ENCODE measurements at places on chromosomes 2 and 18. TPM values are rescaled to one million over a fixed set of nuclear protein-coding genes. Genes with fewer than 3 reads are reported as not detected.

The TMEM163 gene
- 0.14 TPM for total RNA-seq

The FSIP2 gene
- total RNA-seq: 1.9 TPM

The COL4A4 gene
- total RNA-seq: 0.67 TPM

The C2orf80 gene
- total RNA-seq: not detected

The ESPNL gene
- total RNA-seq: 1.5 TPM

The SGPP2 gene
- total RNA-seq: not detected

The MEP1B gene
- total RNA-seq: not detected

The EPB41L5 gene
- total RNA-seq: 35.4 TPM

- DNase-seq: no peak
Observed at GRCh38 chr2:61277756-61278155, 115.8 kb downstream of the C2orf74 start.

- DNase-seq: no peak
Observed at GRCh38 chr2:25617948-25618646, 55.3 kb downstream of the DTNB start.

DNA sequence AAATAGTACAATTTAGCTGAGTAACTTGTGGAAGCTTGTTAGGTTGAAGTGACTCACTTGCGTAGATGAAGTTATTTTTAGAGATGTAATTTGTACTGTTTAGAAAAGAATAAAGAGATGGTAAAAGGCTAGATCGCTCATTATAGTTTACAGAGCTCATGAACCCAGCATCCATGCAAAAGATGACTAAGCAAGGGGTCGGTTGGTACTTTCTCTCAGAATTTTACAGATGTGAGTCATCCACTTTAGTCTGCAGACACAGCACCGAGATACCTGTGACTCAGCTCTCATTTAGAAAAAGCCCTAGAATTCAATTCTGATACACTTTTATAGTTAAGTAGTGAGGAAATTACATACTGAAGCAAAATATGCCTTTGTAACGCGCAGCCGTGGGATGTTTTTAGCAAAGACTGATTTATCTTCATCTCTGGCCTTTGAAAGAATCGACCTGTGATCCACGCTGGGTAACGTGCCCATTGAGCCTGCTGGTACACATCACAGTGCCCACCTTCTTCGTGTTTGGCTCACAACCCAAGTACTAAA, 116.5 kb upstream of the FOSL2 start:
- no peak for DNase-seq

DNA sequence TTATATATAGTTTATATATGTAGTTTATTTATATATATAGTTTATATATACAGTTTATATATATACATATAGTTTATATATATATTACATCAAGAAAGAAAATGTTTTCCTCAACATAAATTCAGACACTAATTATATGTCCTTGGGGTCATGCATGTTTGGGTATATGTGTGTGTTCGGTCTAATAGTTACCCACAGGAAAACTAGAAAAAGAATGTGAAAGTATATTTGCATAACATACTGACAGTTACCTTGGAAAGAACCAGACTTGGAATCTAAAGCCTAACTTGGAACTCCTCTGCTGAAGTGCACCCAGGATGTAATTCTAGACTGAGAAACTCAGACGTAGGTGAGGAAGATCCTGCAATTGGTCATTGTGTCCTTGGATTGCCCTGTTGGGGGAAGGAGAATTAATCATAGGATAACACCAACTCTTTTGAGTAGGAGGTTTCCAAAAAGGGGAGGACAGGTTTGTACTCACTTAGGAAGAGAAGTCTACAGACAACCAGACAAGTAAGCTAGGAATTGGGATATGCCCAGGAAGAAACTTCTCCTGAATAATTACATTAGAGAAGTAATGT, 8.9 kb upstream of the SLC25A12 start:
- DNase-seq: no peak

- no peak for DNase-seq
Observed at GRCh38 chr2:239806758-239807434, 218.2 kb downstream of the NDUFA10 start.

DNA sequence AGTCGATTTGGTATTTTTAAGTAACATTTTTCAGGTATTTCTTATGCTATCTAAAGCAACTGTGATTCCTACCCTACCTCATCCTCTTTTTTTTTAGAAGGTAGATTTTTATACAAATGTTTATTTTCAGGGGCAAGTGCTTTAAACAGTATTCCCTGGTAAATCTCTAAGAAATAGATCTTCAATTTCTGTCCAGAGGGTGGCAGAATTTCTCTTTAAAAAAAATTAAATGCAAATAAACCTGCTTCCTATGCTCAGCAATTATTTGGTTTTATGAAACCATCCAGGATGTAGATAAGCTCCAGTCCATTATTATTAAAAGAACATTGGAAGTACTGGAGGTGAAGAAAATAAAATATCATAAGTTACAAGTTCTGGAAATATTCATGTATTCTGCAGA, 191.9 kb downstream of the MYO3B start:
- no peak for DNase-seq

GRCh38 chr18:51091270-51091669, 61.3 kb downstream of the SMAD4 start:
- no peak for DNase-seq

DNA sequence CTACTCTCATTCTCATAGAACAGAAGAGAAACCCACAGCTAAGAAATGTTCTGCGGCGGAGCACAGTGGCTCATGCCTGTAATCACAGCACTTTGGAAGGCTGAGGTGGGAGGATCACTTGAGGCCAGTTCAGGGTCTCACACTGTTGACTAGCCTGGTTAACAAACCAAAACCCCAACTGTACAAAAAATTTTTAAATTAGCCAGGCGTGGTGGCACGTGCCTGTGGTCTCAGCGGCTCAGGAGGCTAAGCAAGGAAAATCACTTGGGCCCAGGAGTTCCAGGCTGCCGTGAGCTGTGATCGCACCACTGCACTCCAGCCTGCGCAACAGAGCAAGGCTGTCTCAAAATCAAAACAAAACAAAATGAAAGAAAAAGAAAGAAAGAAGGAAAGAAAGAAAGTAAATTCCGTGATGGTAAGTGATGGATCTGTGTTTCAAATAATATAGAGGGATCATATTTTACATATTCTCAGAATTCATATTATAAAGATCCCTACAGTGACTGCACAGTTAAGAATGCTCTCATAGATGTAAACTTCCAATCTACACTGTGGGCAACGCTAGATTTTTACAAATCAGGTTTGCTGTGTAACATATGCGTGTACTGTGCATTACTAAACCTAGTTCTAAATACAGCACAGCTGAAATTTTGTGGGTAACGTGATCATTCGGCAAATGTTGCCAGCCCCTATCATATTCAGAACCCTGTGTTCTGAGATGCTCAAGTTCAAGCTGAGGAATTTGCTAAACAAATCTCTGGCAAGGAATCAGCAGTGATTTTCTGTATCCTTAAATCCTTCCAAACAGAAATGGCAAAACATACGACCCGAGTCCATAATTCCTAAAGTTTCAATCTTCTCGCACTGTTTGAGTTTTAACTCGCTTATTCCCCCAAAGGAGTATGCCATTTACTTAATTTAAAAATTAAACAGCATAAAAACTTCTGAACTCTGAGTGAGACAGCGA, 1.2 kb upstream of the RAB12 start:
- no peak for DNase-seq

DNA sequence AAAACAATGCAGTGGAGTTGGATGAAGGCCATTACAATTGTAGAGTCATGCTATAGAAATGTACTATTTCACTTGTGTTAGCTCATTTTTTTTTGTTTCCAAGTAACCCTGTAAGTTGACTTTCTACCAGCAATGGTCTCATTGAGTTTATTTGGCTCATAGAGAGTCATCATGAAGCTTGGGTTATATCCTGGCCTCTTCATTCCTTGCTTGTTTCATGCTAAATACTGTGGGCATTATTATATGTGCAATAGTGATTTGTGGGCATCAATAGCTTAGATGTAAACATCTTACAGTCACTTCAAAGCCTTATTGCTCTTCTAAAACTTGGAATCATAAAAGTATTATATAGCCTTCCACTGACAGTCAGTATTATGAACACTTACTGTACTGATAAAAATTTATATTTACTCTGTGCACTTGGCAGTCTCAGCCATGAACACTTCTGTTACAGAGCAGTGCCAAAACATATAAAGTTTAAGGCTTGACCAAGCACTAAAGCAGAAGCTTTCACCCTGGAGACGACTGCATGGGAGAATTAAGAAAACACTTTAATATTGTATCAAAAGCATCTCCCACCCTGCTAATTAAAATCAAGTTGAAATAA, 751.2 kb downstream of the SATB2 start:
- no peak for DNase-seq

DNA sequence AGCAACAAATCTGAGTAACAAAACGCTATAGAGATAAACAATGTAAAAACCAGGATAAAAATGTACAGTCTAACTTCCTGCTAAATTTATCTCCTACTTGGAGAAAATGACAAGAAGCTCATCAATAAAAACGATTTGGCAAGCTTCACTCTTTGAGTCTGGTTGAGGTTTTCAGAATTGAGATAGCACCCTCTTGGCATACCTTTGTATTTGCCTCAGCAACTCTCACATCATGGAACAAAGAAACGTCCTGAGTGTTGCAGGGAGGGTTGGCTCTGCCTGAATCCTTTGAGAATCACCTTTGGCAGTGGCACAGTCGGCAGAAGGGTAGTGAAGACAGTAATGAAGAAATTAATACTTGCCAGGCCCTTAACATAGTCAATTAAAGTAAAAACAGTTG, 430.6 kb downstream of the GRB14 start:
- DNase-seq: no peak

DNA sequence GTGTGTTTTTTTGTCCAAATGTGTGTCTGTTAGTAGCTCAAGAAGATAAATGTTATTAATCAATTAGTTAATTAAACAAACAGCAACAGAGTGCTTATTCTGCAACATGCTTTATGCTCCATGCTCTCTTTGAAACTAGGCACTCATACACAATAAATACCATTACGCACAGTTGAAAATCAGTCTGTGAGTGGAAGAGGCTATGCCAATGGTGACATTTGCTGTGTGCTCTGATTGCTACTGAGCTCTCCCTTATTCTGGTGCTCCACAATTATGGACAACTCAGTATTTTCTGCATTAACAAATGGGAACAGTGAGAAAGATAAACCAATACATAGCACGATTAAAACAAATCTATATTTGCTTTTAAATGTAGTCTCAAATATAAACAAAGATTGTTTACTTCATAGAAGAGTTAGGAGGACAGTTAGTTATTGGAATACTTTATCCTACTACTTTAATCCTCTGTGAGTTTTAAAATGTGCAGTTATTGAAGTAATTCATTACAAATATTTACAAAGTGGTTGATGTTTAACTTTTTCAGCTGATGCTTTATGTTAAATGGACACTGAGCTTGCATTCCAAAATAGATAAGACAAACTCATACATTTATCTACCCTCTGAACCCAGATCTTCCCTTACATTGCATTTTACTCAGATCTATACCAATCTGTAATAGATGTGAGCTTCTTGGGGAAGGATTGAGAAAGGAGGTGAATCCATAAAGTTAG, 55.3 kb downstream of the NXPH2 start:
- no peak for DNase-seq

GRCh38 chr2:218961651-218962570, 2.4 kb downstream of the CDK5R2 start:
- peak; percentile 90 for DNase-seq
